DMS79 treated with DMSO at 0.1 percent for 48 hours (cell line): ENCODE measurements at places on chromosomes 13 and 19.

DNA sequence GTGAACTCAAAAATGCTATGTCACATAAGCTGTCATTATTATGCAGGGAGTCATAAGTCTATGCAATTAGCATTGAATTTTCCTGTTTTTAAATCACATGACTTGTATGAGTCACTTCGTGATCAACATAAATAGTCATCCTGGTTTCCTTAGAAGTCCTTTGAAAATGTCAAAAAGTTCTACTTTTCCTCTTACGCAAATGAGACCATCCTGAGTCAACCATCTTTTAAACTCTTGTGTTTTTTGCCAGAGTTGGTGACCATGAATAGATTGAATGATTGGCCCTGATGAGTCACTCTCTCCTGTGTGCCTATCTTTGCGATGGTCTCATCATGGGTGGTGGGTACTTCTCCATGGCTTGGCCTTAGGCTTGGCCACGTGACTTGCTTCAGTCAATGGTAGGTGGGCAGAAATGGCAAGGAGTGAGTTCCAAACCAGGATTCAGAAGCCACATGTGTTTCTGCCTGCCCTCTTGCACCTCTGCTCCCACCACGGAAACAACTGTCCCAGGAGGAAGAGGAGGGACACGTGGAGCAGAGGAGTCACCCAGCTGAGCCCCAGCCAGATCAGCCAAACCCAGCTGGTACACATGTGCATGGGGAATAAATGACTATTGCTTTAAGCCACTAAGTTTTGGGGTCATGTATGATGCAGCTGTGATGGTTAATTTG lies 123.5 kb upstream of the CACNA1A start:
- DNase-seq, result no peak

DNA sequence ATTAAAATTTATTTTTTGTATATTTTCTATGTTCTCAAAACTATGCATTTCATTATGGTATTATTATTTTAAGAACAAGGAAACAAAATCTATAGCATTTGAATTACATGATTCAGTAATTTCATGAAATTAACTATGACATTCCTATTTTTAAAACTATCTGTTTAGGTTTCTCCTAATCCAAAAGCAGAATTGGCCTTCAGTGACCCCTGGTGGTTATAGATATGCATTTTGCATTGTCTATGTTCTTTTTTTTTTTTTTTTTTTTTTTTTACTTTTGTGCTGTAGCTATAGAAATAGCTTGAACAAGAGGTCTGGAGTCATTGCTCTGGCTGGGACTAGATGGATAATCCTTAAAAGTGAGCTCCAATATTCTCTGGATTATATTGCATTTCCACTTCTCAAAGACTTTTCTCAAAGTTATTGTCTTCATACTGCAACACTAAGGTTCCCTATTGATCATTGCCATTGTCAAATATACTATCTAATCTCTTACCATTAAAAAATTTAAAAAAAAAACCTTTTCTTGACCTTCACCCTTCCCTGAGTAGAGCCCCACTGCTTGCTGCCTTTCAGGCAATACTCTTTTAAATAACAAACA lies 15.9 kb upstream of the DNAJC3 start:
- peak; percentile 66 for DNase-seq

- no peak for DNase-seq
Measured at GRCh38 chr13:44848920-44849676, 140.2 kb downstream of the NUFIP1 start.

DNA sequence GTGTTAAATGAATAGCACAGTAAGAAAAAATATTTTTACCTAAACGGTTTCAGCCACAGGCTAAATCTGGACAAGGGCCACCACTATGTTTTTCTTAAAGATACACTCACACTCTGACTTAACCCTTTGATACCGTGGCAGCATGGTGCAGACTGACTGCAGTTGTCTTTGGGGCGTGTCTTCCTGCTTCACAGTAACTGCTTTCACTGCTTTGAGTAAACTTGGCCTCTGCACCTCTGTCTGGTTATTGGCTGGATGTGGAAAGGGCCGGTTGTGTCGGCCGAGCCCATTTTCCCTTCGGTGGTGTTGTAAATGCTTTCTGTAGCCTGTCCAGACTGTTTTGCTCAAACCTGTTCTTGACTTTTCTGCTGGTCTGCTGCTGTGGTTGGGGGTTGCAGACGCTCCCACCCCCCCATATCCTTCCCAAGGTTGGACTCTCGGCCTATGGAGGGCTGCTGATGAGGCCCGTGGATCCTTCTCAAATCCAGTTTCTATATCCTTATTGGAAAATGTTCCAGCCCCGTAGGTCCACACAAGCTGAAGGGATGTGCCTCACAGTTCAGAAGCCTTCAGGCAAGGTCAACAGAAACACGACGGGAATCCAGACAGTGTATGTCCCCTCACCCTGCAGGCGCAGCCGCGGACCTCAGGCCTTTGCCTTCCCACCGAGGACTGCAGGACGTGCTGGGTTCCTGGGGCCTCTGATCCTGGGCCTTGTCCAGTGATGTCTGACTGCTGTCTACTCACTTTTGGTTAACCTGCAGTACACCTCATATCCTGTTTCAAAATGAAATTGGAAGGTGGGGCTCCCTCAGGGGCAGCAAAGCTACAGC lies 90.2 kb upstream of the RNF113B start:
- DNase-seq, result no peak

- no peak for DNase-seq
Measured at GRCh38 chr19:41265395-41266153, 1.4 kb downstream of the HNRNPUL1 start.

- DNase-seq, result no peak
Measured at GRCh38 chr19:36009633-36010379, 1.2 kb upstream of the SYNE4 start.
